ENCODE measurements at places on chromosomes 16 and 17.

- DNase-seq = no peak
Measured at GRCh38 chr16:83779886-83780285, 27.9 kb upstream of the HSBP1 start.

DNA sequence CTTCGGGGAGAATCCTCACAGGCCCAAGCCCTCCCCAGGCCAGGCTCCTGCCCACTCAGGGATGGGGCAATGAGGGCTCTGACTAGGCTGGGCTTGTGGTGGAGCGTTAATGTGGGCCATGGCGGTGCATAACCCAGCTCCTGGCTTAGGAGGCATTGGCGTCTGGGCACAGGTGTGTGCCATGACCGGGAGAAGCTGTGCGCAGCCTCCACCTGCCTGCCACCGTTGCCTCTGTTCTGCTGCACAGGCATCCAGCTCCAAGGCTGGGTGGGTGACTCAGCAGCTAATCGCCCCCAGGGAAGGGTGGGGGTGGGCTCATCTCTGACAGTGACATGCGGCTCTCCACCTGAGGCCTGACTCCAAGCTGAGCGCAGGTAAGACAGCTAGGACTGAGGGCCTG, 3.5 kb upstream of the ARHGAP27 start:
- no peak for DNase-seq

- no peak for DNase-seq
Measured at GRCh38 chr16:87490096-87490798, 2.6 kb downstream of the ZCCHC14 start.

DNA sequence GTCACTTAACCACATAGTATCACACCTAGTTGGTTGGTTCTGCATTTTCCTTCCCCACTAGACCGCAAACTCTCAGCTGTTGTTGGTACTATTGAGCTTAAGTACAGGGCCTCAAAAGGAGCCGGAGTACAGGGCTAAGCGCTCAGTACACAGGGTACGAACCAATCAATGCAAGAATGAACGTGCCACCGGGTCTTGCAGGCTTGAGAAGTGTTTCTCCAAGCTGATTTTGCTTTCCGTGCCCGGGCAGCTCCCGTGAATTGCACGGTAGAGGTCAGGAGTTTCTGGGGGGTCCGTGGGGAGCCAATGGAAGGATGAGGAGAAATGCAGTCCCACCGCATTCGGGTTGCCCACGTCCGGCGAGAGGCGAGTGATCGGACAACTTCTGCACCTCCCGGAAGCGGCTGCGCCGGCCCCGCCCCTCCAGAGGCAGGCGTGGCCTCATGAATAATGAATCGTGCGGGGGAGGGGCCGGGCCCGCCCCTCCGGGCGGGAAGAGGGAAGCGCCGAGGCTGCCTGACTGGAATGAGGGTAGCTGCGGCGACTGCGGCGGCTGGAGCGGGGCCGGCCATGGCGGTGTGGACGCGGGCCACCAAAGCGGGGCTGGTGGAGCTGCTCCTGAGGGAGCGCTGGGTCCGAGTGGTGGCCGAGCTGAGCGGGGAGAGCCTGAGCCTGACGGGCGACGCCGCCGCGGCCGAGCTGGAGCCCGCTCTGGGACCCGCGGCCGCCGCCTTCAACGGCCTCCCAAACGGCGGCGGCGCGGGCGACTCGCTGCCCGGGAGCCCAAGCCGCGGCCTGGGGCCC, at the start of gene SNTB2:
TSS of gene SNTB2 (plus strand) at position 523 of the 804 bp plus-strand sequence. CDS start at position 526, 3 bp downstream.
- DNase-seq = peak; percentile 25

- DNase-seq = no peak
Measured at GRCh38 chr17:5361426-5361825, 58.0 kb downstream of the NUP88 start.

DNA sequence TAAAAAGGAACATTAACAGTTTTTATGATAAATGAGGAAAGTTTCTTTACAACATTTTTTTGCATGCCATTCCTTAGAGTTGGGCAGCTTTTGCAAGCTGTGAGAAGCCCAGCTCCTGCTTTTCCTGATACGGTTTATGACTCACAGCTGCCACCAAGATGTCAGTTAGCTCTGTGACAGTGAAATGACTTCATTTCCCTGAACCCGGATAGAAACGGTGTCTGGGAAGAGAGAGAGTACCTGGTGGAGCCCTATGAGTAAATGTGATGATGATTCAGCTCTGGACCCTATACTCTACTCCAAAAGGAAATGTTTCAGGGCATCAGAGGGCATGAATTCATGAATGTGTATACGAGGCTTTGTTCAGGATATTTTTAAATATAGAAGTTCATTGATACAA, 366.3 kb upstream of the HSBP1 start:
- no peak for DNase-seq

- no peak for DNase-seq
Measured at GRCh38 chr17:80922580-80923160, 69.0 kb upstream of the CHMP6 start.

DNA sequence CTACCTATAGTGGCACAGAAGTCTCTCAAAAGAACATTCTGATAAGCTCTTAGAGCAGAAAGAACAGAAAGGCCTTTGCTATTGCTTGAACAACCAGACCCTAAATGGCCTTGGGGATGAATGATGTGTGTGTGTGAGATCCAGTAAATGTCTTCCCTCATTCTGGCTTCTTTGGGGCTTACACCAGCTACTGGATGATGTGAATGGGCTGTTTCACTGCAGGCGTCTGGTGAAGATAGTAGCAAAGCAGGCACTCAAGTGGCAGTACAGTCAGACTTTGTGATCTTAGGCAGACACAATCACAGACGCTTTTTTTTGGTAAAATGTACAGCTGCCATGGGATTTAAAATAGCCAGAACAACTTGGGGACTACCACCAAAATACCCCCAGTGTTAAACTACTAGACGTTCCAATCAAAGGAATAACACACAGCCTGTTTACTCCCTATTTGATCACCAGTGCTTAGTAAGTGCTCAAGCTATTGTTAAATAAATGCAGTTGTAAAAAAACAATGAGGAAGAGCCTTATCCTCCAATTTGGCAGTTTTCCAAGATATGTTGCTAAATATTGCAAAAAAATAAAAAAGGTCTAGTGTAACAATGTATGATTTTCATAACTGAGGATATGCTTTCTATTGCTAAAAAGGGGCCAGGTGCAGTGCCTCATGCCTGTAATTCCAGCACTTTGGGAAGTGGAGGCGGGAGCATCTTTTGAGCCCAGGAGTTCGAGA, 17.9 kb downstream of the NDUFAB1 start:
- DNase-seq = no peak

All from NCI-H1436 treated with DMSO at 0.1 percent for 48 hours (cell line).